Activated naive CD4-positive, alpha-beta T cell (primary cell): ENCODE measurements at places on chromosomes 2 and 18.

- no peak for DNase-seq
Observed at GRCh38 chr2:136718273-136718672, 47.1 kb upstream of the THSD7B start.

DNA sequence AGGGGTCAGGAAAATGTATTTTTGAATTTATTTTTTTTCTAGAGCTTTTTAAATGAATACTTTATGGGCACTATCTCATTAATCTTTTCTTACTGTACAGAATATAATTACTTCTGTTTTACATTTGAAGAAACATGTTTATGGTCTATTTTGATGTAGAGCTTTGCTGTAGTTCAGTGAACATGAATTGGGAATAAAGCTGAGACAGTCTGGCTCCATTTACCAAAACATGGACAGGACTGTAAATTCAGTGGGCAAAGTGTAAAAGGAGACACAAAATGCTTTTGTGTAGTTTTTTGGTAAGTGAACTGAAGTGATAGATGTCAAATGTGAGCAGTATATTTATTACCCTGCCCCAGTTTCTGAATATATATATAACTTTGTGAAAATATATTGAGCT, 1298.8 kb upstream of the NXPH2 start:
- DNase-seq = no peak

GRCh38 chr2:201007584-201007998, 44.1 kb upstream of the ORC2 start:
- no peak for DNase-seq

GRCh38 chr2:41940745-41941063, 107.1 kb upstream of the PKDCC start:
- DNase-seq = no peak

DNA sequence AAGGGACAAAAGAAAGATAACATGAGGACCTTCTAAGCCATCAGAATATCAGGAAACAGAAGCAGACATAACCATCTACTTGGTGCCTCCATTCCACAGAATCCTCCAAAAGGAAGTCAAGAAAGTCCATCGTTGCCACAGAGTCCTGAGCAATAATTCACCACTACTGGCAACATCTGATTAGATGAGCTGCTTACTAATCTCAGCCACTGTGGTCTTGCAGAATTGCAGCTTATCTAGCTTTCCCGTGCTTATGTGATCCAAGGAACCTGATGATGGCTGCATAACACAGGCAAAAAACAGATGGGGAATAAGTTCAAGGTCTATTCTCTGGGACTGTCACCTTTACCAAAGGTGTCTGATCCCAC, 278.5 kb downstream of the AFF3 start:
- DNase-seq = no peak
